NCI-H2029 treated with DMSO at 0.1 percent for 48 hours (cell line): ENCODE measurements at places on chromosomes 7 and 10.

- DNase-seq, result no peak
Measured at GRCh38 chr7:121079425-121080169, 91.1 kb downstream of the CPED1 start.

DNA sequence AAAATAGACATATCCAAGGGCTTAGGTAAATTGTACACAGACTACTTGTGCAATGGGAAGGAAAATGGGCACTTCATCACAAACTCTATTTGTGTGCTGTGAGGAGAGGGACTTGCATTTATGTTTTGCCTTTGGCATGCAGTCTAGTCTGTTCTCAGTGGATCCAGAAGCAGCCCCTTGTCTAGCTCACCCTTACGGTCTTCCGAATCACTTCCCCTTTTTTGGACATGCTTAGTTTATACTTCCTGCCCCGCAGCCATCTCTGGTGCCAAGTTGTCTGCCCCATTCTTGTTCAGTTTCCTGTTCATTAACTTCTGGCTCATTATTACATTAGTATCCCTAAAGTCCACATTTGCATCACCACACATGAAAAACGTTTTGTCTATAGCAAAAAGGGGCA is 161.6 kb downstream of the NRCAM start:
- DNase-seq, result no peak

GRCh38 chr7:120927454-120928103 is 23.0 kb upstream of the ING3 start:
- DNase-seq, result no peak

- no peak for DNase-seq
Measured at GRCh38 chr7:157428554-157428945, 91.7 kb downstream of the DNAJB6 start.

GRCh38 chr7:157519798-157520244 is 183.0 kb downstream of the DNAJB6 start:
- DNase-seq, result no peak

DNA sequence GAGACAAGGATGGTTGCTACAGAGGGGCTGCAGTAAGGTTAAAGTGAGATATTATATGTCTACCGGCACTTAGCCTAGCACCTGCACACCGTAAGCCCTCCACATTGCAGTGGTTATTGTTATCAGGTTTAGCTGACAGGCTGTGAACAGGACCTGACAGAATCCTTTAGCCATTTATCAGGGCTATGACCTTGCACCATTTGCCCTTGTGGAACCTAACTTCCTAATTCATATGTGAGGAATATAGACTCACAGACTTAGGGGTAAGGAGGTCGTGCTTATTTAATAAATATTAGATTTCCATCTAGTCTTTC is 10.1 kb downstream of the NCOA4 start:
- no peak for DNase-seq

DNA sequence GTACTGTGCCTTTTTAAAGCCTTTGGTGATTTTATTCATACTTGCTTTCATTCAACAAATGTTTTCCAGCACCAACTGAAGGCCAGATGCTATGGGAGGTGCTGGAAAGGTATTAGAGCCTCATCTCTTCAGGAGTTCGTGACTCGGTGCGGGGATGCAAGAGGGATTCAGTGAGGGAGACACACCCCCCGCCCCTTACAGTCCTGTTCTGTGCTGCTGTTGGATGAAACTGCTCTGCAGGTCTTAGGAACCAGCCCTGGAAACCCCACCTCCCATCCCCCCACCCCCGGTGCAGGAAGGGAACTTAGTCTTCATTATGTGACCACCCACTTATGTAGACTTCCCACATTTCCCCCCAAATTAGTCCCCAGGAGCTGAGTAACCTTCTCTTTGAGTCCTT is 110.4 kb downstream of the INSYN2A start:
- no peak for DNase-seq
